Left ventricle myocardium superior (tissue), 1 donor: ENCODE measurements at places on chromosomes 12 and 14. TPM values are rescaled to one million over a fixed set of nuclear protein-coding genes. Genes with fewer than 3 reads are reported as not detected.

GRCh38 chr12:131736446-131737149 lies 25.7 kb downstream of the SFSWAP start:
- no peak for DNase-seq

- no peak for DNase-seq
These were observed 42.7 kb upstream of the CDKN3 start for GRCh38 chr14:54354096-54354495.

GRCh38 chr12:126784328-126784921 lies 1482.5 kb upstream of the TMEM132C start:
- peak; percentile 39 for DNase-seq

The MYL2 gene
- 22,131 TPM for total RNA-seq

DNA sequence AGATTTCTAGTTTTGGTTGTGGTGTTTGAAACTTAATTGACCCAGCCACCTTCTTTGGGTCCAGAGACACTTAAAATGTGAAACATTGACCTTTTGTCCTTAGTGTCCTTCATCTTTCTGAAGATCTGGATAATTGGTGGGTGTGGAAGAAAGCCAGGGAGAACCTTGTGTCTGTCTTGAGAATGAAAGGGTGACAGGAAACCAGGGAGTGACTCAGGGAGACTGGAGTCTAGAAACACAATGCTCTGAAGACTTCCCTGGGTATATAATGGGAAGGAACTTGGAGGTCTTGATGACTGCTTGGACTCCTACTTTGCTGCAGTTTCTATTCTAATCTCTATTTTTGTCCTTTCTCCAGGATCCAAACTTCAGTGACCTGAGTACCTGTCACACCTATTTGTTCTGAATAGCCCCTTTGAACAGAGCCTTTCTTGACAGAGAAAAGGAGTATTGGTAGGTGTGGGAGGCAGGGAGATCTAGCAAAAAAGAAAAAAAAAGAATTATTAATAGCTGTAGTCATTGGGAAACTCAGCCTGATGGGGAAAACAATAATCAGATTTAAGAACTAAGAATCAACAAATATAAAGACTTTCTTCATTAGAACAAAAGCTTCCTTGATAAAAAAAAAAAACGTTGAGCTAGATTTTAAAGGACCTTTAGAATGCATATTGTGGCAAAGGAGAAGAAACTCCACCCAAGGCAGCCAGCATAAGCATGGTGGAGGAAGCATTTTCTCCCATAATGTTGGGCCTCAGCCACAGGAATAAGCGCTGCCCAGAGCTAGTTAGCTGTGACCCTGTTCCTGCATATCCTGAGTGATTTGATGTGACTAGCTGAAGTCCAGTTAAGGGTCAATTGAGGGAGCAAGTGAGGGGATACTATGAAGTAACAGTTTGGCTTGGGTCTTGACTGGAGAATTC lies 77.9 kb upstream of the HOXC13 start:
- DNase-seq, result no peak

DNA sequence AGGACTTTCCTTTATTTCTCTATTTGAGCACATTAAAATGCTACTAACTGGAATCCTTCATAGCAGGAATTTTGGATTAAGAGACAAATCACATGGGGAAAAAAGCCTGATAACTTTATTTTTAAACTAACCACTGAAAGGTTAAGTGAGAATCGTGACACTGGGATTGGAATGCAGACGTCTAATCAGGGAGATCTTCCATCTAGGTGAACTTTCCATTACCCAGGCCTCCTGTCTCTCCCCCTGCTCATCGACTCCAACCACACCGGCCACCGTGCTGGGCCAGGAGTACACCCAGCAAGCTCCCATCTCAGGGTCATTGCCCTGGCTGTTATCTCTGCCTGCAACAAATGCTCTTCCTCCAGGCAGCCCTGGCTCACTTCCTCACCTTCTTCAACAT lies 19.0 kb downstream of the PTGER2 start:
- no peak for DNase-seq

GRCh38 chr12:130827432-130827831 lies 11.6 kb downstream of the STX2 start:
- no peak for DNase-seq

The LRP1-AS gene
- not detected for total RNA-seq

- DNase-seq, result no peak
These were observed 50.4 kb downstream of the RPH3A start for GRCh38 chr12:112841906-112842305.

DNA sequence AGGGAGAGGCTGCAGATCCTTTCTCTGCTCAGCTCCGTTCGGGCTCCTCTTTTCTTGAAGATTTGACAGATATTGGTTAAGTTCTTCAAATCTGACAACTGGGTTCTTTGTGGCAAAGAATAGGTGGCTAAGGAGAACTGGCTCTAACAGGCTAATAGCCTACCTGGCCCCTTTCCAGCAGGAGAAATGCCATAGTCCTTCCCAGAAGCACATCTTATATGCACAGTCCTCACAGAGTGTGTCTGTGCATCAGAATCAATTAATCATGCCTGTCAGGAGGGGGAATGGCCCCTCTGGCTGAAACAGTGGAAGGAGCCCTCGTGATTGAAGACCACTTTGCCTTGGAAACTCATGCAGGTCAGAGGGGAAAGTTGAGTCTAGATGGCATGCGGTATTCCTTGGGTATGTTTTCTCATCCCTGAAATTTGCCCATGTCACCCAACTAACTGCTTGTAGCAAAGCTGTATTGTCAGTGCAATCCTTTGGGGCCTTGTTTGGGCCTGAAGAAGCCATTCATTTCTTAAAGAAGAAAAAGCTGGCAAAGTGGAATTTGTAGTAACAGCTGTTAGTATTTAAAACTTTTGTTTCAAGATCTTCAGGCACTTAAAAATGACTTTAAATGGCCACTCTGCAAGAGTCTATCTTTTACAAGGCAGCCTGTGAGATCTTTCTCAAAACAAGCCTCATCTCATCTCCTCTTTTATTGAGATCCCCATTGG lies 251.5 kb downstream of the ZFP36L1 start:
- no peak for DNase-seq

DNA sequence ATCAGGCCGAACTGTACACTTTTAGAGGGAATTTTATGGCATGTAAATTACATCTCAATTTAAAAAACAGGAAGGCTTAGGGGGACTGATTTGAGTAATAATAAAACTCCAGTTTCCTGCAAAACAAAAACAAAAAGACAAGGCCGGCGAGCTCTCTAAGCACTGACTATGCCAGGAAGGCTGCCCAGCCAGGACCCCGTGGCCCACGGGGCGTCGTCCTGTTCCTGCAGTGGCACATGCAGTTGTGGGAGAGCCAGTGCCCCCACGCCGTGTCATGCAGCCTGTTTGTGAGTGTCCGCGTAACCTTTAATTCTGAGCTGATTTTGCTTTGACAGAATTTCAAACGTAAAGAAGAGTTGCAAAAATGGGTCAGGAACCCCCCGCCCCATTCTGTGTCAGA lies 10.5 kb downstream of the XRCC3 start:
- DNase-seq, result peak; percentile 10

The PCBP2 gene
- total RNA-seq, result 557 TPM

DNA sequence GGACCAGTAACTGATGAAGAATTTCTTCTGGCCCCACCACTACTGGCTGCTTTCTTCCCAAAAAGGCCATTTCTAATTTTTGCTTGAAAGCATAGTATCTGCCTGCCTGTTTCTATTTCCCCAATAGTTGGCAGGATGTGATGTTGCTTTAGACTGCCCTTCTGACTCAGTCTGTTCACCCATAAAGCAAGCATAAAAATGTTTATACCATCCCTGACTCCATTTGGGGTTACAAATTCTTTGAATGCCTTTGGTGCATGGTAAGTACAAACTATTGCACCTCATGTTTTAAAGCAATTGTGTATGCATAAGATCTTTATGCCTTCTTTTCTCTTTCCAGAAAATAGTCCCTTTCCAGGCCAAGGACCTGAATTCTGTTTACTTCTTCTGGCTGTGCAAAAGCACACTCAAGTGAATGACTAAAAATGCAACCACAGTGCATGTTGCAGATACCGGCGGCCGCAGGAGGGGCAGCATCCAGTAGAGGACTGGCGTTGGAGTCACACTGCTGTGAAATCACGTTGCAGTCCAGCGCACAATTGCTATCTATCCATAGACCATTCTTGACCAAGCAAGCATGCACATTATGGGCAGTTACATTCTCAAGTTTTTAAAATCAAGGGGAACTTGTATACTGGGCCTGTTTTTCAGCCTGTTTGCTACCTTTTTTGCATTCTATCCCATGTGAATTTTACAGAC lies 82.4 kb downstream of the SLC5A8 start:
- no peak for DNase-seq

GRCh38 chr14:54350203-54350602 lies 46.6 kb upstream of the CDKN3 start:
- DNase-seq, result no peak

GRCh38 chr14:95885866-95886265 lies 9.2 kb downstream of the TUNAR start:
- DNase-seq, result no peak

The MIPOL1 gene
- 6.5 TPM for total RNA-seq

The CLECL1 gene
- total RNA-seq, result not detected

The PLA2G1B gene
- not detected for total RNA-seq

The EEF1AKMT3 gene
- total RNA-seq, result 1.6 TPM

- no peak for DNase-seq
These were observed 73.2 kb downstream of the TTC6 start for GRCh38 chr14:37668646-37669045.

The RNFT2 gene
- 0.45 TPM for total RNA-seq

DNA sequence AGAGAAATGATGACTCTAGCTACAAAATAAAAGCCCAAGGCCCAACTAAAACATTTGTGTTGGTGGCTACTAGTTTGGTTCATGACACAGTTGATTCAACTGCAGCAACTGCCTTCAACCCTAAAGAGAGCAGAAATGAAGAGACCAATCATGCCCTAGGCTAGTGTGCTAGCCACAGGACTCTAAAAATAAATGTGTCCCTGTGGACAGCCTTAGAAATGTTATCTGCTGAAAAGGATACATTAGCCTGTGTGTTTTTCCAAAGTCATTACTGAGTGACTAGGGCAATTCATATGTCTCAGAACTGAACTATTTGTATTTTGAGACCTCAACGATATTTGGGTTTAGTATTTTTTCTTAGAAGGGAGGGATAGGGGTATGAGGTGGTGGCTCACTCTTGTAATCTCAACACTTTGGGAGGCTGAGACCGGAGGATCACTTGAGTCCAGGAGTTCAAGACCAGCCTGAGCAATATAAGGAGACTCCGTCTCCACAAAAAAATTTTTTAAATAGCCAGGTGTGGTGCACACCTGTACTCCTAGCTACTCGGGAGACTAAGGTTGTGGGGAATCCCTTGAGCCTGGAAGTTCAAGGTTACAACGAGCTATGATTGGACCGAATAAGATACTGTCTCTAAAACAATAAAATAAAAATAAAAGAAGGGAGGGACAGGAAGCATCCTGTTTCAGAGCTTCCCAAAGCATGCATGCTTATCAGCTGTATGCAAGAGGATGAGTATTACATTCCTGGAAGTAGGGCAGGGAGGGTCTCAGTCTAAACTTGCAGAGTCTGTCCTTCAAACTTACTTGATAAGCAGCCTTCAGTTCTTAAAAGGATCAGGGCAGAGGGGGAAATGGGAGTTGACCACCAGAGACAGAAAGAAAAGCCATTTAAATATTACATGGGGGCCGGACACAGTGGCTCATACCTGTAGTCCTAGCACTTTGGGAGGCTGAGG lies 29.6 kb upstream of the NAP1L1 start:
- DNase-seq, result no peak

GRCh38 chr12:80195074-80195726 lies 95.9 kb downstream of the OTOGL start:
- DNase-seq, result no peak

DNA sequence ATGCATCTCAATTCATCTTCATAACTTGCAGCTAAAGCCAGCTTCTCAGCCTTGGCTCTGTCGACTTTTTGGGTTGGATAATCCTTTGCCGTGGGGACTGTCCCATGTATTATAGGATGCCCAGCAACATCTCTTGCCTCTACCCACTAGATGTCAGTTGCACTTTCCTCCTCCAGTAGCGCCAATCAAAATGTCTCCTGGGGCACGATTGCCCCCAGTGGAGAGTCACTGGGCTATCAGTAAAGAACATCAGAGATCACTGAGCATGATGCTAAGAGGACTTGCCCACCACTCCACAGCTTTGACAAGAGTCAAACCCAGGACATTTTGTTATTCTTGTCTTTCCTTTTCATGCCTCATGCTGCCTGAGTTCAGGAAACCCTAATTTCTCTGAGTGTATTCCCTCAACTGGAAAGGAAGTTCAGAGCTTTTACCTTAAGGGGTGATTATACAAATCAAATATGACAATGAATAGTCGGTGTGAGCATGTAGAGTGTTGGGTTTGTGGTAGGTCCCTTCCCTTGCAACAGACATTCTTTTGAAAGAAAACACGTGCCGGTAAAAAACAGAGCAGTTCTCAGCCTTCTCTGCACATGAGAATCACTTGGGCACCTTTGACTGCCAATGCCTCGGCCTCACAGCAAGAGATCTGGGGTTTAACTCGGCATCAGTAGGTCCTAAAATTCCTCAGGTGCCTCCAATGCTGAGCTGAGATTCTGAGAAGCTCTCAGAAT lies 980.6 kb downstream of the VRK1 start:
- no peak for DNase-seq

The KLHL28 gene
- total RNA-seq, result 13.0 TPM

GRCh38 chr12:1204581-1205121 lies 213.6 kb downstream of the ERC1 start:
- no peak for DNase-seq

DNA sequence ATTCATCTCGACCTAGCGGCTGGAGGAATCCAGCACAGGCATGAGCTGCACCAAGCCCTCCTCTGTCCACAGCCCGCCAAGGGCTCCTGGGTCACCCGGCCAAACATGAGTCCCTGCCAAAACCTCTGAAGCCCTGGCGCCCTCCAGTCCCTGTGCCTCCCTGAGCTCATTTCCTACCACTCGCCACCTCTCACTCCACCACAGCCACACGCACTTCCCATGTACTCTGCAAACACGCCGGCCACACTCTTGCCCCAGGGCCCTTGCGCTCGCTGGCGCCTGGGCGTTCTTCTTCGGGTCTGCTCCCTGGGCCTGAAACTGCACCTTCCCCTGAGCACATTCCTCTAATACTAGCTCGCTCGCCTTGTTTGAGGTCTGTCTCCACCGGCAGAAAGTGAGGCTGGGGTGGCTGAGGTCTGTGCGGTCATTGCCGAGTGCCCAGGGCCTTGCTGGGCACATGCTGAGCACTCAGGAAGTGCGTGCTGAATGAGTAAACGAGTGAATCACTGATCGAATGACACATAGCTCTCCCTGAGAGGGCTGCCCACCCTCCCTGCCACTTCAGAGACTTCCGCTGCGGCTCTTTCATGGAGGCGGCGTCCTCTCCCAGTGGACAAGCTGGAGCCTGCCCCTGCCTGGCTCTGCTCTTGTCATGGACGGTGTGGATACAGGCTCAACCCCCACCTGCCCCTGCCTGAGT lies 33.7 kb upstream of the DLK1 start:
- DNase-seq, result no peak

DNA sequence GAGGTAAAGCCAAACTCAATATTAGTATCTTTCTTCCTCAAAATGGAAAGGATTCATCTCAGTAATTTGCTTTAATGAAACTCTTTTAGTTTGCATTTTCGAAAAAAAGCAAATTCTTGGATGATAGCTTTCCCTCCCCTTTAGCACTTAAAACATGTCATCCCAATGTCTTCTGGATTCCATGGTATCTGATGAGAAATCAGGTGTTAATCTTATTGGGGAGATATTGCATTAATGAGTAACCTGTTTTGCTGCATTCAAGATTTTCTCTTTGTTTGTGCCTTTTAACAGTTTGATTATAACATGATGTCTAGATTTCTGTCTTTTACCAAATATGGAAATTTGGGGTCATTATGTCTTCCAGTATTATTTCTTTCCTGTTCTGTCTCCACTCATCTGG lies 405.1 kb upstream of the FOXG1 start:
- DNase-seq, result no peak
